ENCODE measurements at places on chromosomes 6 and 20.

DNA sequence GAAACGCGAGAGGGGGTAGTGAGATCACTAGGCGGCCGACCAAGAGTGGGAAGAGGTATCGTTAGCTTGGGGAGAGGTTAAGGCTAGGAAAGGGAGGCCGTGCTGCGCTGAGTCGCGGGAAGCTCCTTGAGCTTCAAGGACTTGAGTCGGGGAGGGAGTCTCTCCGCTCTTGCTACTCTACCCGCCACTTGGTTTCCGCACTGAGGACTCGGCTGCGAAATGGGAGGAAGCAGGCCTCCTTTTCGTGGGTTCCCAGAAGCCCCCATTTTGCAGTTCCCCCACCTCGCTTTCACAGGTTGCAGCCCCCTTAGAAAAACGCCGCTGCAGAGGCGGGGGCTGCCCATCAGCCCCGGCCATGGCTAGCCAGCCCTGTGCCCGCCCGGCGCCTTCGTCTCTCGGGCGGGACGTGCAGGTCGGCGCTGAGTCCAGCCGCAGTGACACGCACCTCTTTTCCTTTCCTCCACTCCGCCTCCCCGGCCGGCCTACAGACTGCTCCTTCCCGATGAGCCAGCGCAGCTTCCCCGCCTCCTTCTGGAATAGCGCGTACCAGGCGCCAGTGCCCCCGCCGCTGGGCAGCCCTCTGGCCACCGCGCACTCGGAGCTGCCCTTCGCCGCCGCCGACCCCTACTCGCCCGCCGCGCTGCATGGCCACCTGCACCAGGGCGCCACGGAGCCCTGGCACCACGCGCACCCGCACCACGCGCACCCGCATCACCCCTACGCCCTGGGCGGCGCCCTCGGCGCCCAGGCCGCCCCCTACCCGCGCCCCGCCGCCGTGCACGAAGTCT is 4.9 kb downstream of the VGLL2 start:
- peak; percentile 35 for DNase-seq

DNA sequence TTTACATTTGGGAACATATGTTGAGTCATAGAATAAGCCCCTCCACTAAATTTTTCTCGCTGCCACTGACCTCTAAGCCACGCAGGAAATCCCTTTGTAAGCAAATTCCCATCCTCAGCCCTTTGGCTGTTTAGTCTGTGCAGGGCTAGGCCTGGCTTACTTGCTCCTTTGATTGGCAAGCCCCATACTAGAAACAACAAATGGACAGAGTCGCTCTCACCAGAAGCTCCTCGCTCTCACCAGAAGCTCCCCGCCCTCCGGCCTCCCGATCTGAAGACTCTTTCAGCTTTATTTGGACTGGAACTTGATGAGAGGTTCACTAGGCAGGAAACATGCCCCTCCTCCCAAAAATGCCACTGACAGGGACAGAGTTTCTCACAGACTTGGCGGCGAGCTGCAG is 149.2 kb upstream of the EXOC2 start:
- DNase-seq: no peak

- DNase-seq: no peak
Observed at GRCh38 chr6:33343953-33344611, 26.5 kb upstream of the ZBTB22 start.

GRCh38 chr6:38846844-38847243 is 131.7 kb downstream of the DNAH8 start:
- no peak for DNase-seq

GRCh38 chr6:3631877-3632276 is 119.6 kb downstream of the PXDC1 start:
- no peak for DNase-seq

DNA sequence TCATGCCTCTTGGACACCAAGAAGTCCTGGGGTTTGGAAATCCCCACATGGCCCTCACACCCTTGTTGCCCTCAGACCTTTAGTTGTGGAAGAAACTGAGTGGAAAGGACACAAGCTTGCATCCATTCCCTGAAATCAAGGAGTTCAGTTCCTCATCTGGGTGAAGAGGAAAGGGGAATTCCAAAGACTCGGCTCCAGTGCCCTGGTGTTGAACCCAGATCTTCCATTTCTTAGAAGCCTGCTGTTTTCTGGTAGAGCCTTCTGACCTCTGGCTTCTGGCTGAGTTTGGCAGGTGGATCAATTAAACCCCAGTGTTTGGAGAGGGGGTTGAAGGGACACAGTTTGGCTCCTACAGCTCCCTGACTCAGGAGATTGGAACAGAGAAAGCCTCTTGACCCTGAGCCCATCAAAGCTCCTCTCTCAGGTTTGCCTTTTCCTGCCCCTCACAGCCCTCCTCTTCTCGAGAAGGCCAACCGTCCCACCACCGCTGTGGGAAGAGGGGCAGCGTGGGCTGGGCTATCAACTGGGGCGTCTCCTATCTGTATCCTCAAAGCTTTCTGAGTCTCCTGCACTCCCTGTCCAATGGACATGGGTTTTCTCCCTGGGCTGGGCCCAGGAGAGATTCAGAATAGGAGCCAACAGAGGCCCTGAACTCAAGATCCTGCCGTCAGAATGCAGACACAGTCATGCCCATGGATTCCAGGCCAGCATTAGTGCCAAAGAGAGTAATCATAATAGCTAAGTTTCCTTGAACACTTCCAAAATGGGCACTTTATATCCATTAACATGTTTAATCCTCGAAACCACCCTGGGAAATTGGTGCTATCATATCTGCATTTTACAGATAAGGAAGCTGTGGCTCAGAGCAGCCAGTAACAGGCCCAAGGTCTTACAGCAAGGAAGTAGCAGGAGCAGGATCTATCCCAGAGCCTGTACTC is 146.2 kb downstream of the VEGFA start:
- no peak for DNase-seq

- DNase-seq: no peak
Observed at GRCh38 chr6:390914-391558, 516 bp upstream of the IRF4 start.

DNA sequence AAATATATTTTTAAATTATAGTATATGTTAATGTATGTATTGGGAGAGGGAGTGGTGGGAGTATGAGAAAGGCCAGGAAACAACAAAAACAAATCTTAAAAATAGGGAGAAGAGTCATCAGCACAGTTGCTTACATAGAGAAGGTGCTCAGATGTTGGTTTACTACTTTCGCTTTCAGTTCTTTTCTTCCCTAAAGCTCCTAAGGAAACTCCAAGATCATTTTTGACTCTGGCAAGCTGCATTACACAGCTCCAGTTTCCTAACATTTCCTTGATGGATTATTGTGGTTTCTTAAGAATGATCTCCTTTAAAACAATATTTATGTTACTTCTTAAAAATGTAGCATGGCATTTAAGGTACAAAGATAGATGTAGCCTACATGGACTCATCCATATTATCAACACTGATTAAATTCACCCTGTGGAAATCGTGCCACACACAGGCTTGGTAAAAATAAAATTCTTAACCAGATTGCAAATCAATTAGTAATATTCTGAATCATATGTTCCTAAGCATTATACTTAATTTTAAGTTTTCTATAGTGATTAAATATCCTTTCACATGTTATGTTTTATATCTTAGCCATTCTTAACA is 118.0 kb upstream of the MAN1A1 start:
- no peak for DNase-seq

GRCh38 chr20:37511610-37512275 is 9.3 kb upstream of the NNAT start:
- no peak for DNase-seq

DNA sequence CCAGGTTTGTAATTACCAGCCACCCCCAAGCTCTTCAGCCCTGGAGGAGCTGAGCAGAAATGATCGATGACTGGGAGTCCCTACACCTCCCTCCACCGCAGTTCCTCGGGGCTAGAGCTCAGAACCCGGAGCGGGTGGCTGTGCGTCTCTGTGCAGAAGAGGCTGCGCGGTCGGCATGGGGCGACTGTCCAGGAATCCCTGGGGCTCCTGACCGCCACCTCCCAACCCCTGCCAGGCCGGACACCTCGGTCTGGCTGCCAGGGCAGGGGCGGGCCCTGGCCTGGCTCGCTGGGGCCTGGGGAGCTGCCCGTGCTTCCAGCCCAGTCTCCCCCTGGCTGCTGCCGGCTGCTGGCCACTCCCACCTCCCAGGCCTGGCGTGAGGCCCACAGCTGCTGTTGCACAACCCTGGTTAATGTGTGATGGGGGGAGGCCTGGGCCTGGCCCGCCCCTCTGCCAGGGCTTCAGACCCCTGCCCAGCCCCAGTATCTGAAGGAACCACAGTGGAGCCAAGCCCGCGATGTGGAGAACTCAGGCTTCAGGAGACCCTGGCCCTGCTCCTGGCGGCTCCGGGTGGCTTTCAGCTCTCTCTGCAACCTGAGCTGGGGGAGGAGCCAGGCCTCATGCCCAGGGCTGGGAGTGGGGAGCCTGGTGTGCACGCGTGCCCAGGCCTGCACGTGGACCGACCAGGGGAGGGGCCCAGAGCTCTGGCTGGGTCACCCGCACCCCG is 1.2 kb downstream of the SLC2A4RG start:
- peak; percentile 60 for DNase-seq

- no peak for DNase-seq
Observed at GRCh38 chr6:24054388-24054787, 71.6 kb upstream of the NRSN1 start.

- no peak for DNase-seq
Observed at GRCh38 chr20:36035745-36036144, 67.4 kb downstream of the CNBD2 start.

DNA sequence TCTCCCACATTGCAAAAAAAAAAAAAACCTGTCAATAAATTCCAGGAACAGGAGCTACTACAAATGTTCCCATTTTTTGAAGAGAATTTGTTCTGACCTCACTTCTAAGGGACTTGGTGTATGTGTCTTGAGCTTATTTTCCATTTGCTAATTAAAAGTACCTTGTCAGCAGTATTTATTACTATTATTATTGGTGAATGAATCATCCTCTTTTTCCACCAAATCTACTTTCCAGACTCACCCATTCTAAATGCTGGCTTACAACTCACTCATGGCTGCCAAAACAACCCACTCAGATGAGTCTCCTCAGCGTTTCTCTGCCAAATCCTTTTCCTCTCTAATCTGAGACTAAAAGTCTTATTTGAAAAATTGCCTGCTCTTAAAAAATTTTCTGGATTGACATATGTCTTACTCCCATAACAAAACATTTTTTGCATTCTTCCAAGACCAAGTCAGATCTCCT is 33.2 kb upstream of the TASP1 start:
- DNase-seq: no peak

DNA sequence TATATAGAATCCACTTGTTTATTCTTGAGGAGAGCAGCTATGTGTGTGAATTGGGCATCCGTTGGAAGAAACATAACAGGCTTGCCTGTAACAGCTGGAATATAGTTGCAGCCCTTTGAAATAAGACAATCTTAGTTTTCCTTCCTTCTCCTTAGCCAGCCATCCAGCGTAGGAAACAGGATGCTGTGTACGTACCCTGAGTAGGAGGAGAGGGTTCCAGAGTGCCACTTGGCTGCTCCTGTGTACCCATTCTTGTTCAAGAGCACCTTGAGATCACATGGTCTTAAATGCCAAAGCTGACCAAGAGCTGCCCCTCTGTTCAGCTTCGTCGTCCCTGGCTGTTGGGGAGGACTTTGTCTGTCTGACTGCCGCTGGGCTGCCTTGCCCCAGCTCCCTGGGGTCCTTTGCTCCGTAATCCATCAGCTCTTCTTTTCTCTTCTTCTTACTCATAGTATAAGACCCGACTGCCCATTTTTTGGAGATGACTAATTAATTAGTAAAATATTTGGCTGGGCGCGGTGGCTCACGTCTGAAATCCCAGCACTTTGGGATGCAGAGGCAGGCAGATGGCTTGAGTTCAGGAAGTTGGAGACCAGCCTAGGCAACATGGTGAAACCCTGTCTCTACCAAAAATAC is 49.0 kb downstream of the RREB1 start:
- DNase-seq: no peak

GRCh38 chr6:140485740-140486449 is 1111.4 kb upstream of the CITED2 start:
- no peak for DNase-seq

GRCh38 chr6:149060985-149061760 is 256.3 kb upstream of the TAB2 start:
- peak; percentile 91 for DNase-seq

- no peak for DNase-seq
Observed at GRCh38 chr20:41349266-41349665, 8.6 kb downstream of the LPIN3 start.

- DNase-seq: peak; percentile 39
Observed at GRCh38 chr6:4017834-4018170, 61.1 kb downstream of the FAM217A start.

DNA sequence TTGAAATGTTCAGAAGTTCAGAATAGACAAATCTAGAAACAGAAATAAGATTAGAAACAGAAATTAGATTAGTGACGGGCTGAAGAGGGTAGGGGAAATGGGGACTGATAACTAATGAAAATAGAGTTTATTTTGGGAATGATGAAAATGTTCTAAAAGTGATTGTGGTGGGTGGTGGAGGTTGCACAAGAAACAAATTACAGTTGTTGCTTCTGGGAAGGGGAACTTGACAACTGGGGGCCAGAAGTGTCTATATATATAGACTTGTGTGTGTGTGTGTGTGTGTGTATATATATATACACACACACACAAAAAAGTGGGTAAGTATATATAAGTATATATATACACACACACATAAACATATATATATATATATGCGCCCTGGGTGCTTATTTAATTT is 86.5 kb upstream of the RREB1 start:
- DNase-seq: no peak

DNA sequence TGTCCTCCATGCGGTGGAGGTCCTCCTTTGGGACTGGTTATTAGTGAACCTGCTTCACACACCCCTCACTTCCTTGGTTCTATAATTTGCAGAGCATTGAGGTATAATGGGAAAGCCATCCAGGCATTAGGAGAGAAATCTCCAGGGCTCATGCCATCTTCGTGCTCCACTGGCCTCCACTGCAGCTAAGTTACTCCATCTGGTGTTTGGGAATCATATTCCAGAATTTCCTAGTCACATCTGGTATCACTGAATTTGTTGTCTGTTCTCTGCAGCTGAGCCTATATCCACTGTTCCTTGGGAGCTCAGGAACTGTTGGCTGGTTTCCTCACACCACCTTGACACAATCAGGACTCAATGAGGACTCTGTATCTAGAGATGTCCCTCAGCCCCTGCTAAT is 173.0 kb upstream of the TSHZ2 start:
- no peak for DNase-seq

- DNase-seq: no peak
Observed at GRCh38 chr6:144217264-144217663, 66.9 kb downstream of the STX11 start.

DNA sequence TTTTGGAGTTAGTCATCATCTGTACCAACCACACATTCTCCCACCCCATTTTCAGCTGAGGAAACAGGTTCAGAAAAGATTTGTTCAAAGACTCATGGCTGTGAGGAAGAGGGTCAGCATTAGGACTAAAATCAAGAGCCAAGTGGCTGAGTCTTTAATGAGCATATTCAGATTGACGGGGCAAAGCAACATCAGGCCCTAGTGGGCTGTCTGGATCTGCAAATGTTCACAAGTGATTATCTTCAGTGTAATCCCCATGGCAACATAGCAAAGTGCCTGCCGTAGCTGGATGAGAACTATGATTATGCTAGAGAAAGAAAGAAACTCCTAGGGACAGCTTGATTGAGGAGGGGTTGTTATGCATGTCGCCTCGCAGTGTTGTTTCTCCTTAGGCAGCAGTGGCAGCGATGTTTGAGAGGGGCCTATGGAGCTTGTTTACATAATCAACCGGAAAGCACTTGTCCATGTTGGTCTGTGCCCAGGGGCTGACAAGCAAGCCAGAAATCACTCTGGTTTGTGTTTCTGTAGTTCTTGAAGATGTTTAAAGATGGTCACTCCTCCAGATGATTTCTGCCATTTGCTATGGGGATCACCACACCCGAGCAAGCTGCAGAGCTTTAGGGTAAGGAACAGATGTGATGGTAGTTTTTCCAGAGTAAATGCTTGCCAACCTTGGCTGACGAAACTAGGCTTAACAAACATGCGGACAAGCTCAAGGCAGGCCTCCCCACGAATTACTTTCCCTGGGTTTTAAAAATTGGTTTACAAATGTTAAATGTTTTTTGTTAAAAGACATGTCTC is 124.3 kb upstream of the MLIP start:
- DNase-seq: peak; percentile 55
